Activated CD8-positive, alpha-beta T cell treated with anti-CD3 and anti-CD28 coated beads for 36 hours (primary cell): ENCODE measurements at places on chromosomes 6 and 20. TPM values are rescaled to one million over a fixed set of nuclear protein-coding genes. Genes with fewer than 3 reads are reported as not detected.

ADAM33 gene
- total RNA-seq = not detected

TRIM38 gene
- total RNA-seq = 8.0 TPM

PRL gene
- total RNA-seq = 0.60 TPM

GRCh38 chr6:127100510-127101140 is 17.8 kb upstream of the RSPO3 start:
- DNase-seq = no peak
